ENCODE measurements at places on chromosomes 1 and 21.
A peak's percentile ranks its signal among the peaks of the same experiment; 100 is the strongest.

DNA sequence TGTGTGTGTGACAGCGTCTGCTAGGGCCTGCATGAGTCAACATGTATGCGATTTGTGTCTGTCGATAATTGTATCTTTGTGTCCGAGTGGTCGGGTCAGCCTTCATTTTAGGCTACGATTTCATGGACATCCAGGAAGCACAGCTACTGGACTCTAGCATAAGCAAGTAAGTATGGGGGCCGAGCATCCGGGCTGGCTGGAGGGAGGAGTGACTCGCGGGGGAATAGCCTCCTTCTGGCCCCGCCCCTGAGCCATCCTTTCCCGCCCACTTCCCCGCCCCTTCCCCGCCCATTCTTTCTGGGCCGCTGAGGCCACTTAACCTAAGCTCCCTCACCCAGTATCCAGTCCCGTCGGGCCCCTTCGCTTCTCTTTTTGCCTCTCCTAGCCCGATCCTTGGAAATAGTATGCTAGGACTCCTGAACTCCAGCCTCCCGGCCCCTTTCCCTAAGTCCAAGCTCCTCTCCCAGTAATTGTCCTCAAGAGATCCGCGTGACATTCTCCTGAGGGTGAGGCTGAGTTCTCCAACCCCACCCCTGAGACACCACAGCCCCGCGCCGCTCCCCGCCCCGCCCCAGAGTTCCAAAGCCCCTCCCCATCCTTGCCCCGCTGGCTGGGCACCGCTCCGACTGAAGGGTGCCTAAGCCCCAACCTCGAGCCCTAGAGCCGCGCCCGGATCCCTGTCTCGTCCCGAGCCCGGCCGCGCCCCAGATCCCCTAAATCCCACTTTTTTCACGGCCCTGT is 1.2 kb downstream of the MAP3K6 start:
- DNase-seq, result peak; percentile 87

GRCh38 chr1:97281962-97282361 is 560.4 kb downstream of the PTBP2 start:
- DNase-seq, result no peak

DNA sequence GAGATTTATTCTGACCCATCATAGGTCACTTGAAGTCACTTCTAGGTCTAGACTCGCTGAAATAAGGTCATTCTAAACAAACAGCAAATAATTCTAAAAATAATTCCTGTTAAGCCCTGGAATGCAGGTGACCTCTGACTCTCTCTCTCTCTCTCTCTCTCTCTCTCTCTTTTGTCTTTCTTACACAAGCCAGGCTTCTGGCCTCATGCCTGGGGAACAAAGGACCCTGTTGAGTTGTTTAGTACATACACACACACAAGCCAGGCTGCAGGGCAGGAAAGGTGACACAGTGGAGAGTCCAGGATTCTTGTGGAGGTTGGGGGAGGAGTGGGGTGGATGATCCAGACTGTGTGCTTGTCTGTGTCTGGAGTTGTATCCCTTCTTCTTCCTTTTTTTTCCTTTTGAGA is 4.0 kb upstream of the MEX3A start:
- DNase-seq, result no peak

DNA sequence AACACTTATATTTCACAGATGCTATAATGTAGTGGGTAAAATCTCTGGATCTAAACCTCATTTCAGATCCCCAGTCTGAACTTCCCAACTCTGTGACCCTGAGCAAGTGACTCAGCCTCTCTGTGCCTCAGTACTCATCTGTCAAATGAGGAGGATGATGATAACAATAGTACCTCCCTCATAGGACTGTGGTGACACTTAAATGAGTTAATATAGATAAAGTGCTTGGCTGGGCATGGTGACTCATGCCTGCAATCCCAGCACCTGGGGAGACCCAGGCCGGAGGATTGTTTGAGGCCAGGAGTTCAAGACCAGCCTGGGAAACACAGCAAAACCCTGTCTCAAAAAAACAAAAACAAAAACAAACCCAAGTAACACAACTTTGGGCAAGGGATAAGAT is 4.7 kb upstream of the ECE1 start:
- DNase-seq, result no peak

GRCh38 chr1:90727917-90728501 is 10.9 kb upstream of the BARHL2 start:
- DNase-seq, result no peak

GRCh38 chr1:22297999-22298398 is 153.7 kb upstream of the ZBTB40 start:
- DNase-seq, result no peak
